GM03348 (cell line): ENCODE measurements at places on chromosomes 1 and 21.

GRCh38 chr1:171389171-171389570, 75.2 kb downstream of the FMO4 start:
- no peak for DNase-seq

DNA sequence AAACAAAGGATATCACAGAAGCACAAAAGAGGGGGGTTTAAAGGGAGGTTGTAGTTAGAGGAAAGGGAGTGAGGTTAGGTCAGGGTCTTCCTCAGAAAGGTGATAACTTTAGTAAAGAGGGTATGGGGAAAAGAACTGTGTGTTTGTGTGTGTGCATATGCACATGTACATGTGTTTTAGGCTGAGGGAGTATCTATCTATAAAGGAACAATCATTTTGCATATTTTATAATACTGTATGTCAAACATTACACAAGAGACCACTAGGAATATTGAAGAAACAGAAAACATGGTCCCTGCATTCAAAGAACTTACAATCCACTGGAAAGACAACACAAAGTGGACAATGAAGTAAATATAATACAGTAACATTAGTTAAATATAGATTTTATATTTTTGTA, 132.2 kb downstream of the ACBD6 start:
- no peak for DNase-seq

DNA sequence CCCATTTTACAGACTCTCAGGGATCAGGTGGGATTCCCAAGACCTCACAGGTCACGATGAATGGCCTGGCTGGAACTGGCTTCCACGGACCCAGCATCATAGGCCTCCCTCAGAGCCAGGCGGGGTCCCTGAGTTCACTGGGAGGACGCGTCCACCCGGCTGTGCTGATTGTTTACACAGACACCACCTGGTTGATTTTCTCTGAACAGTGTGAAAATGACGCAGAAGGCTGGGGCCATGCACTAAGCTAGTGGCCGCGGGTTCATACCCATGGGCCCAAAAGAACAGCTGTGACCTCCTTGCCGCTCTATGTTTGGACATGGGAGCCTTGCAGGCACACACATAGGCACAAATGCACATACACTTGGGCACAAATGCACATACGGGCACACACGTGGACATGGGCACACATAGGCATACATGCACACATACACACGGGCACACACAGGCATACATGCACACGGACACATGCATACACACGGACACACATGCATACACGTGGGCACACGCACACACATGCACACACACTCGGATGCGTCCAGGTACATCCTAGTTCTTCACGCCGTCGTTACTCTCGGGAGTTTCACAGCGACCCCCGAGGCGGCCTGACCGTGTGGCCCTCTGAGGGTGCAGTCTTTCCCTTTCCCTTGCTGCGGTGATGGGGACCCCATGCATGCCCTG, 23.2 kb downstream of the CSTB start:
- no peak for DNase-seq

DNA sequence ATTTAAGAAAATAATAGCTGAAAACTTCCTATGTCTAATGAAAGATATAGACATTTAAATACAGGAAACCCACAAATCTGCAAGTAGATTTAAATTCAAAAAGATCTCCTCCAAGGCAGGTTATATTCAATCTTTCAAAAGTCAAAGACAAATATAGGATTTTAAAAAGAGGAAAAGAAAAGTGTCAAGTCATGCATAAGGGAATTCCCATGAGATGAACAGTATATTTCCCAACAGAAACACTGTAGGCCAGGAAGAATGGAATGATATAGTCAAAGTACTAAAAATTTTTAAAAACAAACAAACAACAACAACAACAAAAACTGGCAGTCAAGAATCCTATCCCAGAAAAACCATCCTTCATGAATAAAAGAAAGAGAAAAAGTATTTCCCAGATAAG, 806.5 kb upstream of the BRINP3 start:
- DNase-seq: no peak

DNA sequence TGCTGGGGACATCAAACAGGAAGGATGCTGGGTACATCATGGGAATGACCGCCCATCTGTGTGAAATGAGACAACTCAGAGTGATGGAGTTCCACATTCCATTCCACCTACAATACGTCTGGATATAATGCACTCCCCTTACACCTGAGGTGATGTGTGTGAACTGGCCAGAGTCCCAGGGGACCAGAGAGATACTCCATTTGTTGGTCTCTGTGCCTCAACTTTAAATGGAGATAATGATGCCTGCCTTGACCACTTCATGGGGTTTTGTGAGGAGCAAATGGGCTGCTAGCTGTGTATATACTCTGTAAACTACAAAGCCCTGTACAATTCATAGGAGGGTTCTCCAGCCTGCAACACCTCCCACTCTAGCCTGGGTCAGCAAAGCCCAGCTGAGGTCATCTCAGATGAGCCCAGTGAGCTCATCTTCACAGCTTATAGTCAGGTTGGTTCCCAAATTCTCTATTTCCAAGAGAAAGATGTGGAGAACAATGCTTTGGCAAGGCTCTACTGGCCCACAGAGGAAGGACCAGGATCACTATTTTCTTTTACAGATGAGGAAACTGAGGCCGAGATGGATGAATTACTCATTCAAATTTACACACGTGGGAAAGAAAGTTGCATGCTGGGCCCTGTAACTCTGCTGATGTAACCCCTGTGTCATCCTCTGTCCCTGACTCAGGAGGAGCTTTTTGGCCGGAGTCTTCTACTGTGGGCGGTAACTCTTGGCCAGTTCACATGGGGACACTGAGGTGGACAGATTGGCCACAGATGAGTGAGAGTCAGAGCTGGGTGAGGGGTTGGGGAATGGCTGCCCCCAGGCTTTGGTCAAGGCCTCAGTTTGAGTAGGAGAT, 105.6 kb upstream of the GCLM start:
- peak; percentile 55 for DNase-seq

DNA sequence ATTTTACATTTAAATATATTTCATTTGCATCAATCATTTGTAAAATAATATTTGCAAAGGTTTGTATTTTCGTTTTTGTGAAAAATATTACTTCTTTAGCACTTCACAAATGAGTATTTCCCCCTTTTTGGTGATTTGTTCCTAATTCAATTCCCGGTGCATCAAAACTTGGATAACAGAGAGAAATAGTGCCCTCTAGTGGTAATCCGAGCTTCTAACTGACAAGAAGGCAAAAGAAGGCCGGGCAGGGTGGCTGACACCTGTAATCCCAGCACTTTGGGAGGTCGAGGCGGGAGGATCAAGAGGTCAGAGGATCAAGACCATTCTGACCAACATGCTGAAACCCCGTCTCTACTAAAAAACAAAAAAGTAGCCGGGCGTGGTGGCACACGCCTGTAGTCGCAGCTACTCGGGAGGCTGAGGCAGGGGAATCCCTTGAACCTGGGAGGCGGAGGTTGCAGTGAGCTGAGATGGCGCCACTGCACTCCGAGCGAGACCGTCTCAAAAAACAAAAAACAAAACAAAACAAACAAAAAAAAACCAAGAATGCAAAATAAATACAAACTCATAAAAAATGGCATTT, 137.7 kb downstream of the COL11A1 start:
- peak; percentile 57 for DNase-seq

DNA sequence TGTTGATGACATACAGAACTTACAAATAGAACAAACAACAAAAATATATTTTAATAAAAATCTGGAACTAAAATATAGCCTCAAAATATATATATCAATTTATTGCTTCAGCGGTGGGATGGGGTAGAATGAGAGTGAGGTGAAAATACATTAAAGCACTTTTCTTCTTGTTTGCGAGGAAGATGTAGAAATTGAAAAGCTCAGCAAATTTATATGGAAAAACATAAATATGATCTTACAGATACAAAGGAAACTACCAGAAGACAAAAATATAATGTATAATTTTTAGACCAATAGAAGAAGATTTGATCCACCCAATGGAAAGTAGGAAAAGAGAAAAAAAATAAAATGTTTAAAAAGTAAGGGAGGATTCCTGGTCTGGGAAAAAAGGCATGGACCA, 372.2 kb downstream of the DISC1 start:
- DNase-seq: no peak

GRCh38 chr21:45078877-45079281, 4.5 kb downstream of the ADARB1 start:
- peak; percentile 66 for DNase-seq

GRCh38 chr1:33370301-33370700, 49.4 kb upstream of the A3GALT2 start:
- DNase-seq: peak; percentile 68

GRCh38 chr1:22117851-22118250, 25.0 kb downstream of the WNT4 start:
- no peak for DNase-seq

GRCh38 chr1:156560585-156561163, 11.7 kb downstream of the IQGAP3 start:
- no peak for DNase-seq

DNA sequence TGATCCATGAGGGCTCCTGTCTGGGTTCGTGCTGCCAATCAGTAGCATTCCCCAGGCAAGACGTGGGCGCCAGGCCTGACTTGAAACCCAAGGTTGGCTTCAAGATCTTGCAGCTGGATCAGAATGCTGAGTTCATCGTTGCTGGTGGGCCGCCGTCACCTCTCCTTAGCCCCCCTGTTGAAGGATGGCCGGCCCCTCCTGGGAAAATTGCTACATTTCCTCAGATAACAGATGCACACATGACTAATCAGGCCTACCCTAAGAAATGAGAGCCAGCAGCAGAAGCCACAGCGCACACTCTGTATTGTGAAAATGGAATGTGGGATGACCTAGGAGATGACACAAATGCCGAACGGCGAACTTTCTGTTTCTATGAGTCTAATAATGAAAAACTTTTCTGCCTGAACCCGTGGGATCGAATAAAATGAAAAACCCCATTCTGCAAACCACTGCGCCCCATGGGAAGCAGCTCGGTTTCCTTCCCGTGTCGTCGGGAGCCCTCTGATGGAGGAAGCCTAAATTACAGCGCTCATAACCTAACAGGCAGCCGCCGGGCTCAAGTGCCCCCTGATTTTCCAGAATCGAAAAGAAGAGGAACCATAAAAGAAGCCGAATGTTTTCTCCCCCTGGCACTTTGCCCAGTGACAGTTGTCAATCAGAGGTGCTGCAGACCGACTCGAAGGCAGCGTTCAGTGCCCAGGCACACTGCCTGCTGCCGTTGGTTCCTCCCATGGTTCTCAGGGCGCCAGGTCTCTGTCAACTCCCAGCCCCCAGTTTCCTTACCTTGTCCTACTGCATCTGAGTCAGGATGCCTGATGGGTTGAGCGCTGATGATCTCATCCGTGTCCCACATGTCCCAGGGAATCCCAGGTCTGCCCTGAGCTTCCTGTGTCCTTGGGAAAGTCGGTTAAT, 38.2 kb upstream of the H6PD start:
- DNase-seq: peak; percentile 74

GRCh38 chr21:16796776-16797175, 716.1 kb upstream of the CXADR start:
- DNase-seq: no peak

DNA sequence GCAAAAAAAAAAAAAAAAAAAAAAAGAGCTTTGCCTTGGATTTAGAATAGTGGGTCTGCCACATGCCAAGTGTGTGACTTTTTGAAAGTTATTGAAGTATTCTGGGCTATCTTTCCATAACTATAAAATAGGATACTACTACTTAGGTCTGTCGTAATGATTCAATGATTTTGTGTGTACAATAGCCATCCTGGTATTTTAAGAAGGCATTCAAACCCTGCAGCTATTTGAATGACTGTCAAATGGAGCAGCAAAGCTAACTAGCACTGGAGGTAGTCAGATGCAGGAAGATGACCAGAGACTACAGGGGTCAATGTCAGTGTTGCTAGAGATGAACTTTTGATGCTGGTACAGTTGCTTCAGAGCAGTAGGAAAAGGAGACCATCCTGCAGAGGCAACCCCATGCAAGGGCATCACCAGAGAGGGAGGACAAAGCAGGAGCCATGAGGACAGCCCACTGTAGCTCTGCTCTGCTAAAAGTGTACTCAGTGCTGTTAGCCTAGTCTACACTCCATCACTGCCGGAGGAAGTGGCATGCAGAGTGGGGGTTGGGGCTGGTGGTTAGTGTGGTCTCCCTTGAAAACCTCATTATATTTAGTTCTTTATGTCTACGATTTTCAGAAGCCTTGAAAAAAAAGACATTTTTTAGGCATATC, 29.0 kb downstream of the DUSP10 start:
- DNase-seq: no peak

DNA sequence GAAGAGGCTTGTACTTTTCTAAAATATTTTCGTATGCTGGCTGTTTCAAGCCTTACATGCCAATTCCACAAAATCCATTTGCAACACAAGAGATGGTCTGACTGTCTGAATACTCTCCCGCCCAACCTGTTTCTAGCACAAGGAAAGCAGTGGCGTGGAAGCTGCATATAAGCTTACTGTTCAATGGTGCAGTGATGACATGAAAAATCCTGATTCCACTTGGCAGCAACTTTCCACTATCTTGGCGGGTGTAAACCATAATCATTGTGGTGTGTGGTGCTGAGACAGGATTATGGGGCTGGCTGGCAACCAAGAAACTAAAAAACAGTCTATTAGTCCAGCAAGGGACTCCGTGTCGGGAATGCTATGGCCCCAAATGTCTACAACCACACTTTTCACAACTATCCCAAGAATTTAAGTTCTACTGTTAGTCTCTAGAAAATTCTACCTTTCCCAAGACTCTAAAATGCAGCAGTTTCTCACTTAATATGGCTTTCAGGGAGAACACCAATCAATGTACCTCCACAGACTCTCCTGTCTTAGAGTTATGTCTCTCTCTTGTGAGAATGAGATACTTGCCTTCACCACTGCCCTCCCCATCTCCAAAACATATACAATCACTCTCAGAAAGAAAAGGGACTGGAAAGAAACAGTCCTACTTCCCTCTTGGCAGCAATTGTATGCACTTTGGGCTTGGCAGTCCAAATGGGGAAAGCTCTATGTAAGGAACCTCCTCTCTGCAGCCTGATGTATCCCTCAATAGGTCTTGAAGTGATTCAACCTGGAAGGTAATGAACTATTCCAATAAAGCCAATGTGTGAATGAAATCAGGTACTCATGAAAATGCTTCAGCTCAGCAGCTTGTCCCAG, 9.5 kb downstream of the COLGALT2 start:
- DNase-seq: peak; percentile 24

DNA sequence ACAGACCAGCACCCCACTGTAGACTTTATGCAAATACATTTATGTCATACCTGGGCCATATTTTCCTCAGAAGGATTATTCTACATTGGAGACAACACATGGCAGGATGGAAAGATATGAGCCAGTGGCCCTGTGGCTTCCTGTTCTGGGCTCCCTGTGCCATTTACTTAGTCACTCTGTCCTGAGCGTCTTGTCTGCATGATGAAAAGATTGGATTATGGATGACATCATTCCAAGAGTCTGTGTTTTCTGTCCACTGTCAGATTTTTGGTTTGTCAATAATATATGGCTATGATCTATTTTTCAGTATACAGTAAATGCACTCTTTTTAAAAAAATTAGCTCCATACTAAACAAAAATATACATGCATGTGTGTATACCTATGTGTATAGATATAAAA, 30.8 kb downstream of the IGSF5 start:
- DNase-seq: no peak

GRCh38 chr1:220062629-220063028, 16.3 kb upstream of the EPRS1 start:
- no peak for DNase-seq

- DNase-seq: no peak
These were observed 81.6 kb upstream of the DISP3 start for GRCh38 chr1:11397151-11397901.

- no peak for DNase-seq
These were observed 5.9 kb downstream of the SMG7 start for GRCh38 chr1:183477986-183478781.

- peak; percentile 93 for DNase-seq
These were observed 2.8 kb downstream of the S100A6 start for GRCh38 chr1:153532769-153533599.

GRCh38 chr21:44765231-44766013, 36.2 kb downstream of the UBE2G2 start:
- no peak for DNase-seq

GRCh38 chr1:69524015-69524414, 43.7 kb upstream of the LRRC7 start:
- DNase-seq: no peak
